ENCODE measurements at places on chromosomes 6 and 20.

GRCh38 chr6:126805861-126806260 lies 312.6 kb upstream of the RSPO3 start:
- no peak for DNase-seq

DNA sequence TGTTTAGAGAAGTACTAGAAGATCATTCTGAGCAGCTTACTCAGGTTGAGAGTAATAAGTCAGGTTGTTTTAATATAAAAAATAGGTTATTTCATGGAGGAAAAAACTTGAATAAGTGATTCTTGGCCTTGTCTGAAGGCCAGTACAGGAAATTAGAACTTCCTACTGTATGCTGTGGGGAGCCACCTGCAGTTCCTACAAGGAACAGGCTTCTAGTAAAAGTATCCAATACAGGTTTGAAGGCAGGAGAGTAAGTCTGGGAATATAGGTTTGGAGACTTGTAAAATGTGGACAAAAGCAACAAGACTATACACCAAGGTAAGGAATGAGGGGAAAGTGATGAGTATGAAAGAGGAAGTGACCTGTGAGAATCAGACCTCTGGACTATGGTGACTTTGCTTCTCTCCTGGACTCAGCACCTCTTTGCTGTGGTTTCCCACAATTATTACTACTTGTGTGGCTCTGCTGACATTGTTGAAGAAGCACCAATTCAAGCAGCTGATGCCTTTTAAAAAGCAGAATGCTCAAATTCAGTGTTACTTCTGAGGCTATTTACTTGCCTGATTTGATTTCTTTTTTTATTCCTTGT lies 278.6 kb downstream of the TBC1D7 start:
- DNase-seq = no peak

- no peak for DNase-seq
These were observed 22.2 kb upstream of the DEFB112 start for GRCh38 chr6:50071921-50072320.

DNA sequence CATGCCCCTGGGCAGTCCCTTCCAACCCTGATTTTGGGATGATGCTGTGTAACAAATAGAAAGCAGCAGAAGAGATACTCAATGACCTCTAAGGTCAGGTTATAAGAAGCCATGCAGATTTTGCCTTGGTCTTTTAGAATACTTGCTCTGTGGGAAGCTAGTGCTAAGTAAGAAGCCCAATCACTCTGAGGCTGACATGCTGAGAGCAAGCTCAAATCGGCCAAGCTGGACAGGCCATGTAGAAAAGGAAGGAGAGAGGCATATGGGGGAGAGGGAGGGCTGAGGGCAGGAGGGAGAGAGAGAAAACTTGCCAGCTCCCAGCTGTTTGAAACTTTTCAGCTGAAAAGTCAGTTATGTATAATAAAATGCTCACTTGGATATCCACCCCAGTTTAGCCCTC lies 1021.6 kb upstream of the MAP3K7 start:
- no peak for DNase-seq

DNA sequence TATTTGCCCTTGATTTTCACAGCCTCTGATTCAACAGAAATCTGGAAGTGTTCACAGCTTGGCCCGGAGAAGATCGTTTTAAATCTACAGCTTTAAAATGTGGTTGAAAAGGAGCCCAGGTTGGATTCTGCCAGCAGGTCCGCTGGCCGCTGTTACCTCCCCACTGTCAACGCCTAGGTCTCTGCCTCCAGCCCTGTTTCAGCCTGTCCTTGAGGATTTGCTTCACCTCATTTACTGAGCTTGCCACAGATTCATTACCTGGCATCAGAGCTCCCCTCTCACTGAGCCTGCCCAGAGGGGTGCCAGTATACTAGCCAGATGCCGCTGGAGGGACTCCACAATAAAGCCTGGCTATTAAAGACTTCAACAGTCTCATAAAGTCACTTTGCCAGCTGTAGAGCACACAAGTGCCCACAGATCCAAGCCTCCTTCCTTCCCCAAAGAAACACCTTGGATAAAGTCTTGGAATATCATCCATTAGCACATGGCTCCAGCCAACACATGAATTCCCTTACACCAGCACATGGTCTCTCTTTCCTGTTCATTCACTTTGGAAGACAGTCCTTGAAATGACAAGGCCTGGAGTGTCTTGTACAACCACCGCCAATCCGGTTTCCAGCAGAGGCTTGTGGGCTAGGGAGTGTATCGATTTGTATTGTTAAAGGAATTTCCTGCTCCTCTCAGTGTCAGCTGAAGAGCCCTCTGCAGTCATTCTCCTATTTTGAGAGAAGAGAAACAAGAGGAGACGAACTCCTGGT lies 9.5 kb upstream of the NR2E1 start:
- no peak for DNase-seq

- no peak for DNase-seq
These were observed 162.7 kb downstream of the GRM4 start for GRCh38 chr6:33983109-33983716.

- no peak for DNase-seq
These were observed 42.6 kb upstream of the DEK start for GRCh38 chr6:18306977-18307376.

- DNase-seq = no peak
These were observed 8.4 kb downstream of the ARFGAP1 start for GRCh38 chr20:63280929-63281545.

DNA sequence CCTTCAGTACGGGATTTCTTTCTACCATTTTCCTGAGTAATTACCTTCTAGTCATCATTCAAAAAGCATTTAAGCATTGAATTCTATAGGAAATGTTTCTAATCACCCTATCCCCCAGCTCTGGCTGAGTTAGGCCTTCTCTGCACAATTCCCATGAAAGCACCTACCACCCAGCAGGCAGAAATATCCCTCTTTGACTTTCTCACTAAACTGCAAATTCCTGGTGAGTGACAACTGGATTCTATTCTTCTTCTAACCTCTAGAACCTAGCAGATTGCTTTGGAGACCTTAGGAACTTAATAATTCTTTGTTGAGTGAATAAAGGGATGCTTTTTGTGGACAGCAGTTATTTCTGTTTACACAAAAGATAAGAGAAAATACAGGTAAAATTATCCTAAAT lies 328.7 kb downstream of the LAMA2 start:
- no peak for DNase-seq

DNA sequence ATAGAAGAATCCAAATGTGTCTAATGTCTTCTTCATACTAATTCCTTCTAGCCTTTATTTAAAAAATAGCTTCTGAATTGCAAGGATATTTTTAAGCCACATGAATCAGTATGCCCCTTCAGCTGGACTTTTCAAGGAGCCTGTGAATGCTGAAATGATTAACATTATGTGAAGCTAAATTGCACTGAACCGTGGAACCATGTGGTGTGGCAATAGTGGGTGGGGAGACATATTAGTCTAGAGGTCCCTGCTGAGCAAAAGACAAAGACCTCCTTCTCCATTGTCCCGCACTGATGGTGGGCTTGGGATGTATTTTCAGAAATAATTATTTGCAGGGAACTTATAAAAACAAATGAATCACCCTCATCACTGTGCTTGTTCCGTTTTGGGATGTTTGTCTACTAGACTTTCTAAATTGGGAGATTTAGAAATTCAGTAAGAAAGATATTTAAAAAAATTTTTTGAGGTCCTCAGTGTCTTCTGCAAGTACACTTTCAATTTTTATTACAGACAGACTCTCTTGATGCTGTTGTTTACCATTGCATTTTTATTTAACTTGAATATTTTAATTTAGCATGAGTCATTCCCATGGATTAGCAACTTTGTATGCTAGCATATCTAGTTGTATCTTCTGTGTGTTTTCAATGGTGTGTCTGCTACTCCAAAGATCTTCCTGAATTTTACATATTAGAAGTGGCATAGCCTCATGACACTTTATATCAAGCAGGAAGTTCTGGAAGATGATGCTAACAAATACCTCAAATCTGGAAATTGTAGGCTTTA lies 238.1 kb downstream of the LAMA2 start:
- DNase-seq = no peak

DNA sequence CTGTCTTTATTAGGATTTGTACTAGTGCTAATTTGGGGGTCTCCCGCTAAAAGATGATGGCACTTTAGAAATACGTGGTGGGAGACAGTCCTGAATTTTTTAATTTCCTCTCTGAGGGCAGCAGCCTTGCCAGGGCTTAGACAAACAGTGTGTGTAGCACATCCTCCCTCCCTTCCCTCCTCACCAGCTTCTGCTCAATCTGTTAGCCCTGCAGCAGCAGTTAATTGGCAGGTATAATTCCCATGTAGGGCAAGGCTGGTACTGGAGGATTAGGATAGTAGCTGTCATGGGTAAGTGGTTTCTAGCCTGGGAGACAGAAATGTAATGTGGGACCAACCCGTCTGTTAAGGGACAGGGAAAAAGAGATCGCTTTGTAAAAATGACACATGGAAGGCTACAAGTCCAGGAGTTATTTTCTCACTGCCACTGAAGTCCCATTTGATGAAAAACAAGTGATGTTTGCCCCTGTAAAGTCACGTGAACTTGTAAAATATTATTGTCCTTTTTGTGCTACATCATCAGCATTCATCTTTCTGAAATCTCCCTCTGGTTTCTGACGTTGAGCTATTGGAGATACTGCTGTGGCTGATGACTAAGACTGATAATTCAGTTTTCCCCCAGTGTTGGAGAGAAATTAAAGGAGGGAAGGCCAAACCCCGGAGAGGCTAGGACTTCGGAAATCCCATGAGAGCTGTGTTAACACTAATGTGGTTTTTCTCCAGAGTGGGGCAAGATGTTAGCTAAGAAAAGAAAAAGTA lies 40.6 kb downstream of the CTNNBL1 start:
- no peak for DNase-seq

DNA sequence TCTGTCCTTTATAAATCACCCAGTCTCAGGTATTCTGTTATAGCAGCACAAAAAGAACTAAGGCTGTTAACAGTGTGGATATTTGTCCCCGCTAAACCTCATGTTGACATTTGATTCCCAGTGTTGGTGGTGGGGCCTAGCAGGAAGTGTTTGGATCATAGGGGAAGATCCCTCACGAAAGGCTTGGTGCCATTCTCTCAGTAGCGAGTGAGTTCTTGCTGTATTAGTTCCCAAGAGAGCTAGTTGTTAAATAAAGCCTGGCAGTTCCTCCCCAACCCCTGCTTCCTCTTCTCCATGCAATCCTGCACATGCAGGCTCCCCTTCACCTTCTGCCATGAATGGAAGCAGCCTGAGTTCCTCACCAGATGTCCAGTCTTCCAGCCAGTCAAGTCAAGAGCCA lies 29.8 kb upstream of the ERVFRD-1 start:
- DNase-seq = no peak

GRCh38 chr6:151577257-151577656 lies 83.4 kb downstream of the CCDC170 start:
- DNase-seq = no peak

- no peak for DNase-seq
These were observed 17.2 kb downstream of the SRPK1 start for GRCh38 chr6:35903679-35904078.

DNA sequence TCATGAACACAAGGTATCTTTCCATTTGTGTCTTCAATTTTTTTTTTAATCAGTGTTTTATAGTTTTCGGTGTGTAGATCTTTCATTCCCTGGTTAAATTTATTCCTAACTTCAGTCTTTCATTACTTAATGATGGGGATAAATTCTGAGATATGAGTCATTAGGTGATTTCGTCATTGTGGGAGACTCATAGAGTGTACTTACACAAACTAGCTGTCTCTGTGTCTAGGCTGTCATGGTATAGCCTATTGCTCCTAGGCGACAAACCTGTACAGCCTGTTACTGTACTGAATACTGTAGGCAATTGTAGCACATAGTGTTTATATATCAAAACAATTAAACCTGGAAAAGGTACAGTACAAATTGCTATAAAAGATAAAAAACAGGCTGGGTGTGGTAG lies 42.1 kb downstream of the SMAP1 start:
- no peak for DNase-seq

GRCh38 chr6:161354276-161354840 lies 80.5 kb upstream of the AGPAT4 start:
- no peak for DNase-seq

- DNase-seq = no peak
These were observed 66.3 kb downstream of the SLX4IP start for GRCh38 chr20:10501402-10501801.

GRCh38 chr20:12166053-12166717 lies 248.5 kb downstream of the BTBD3 start:
- DNase-seq = no peak

GRCh38 chr6:47529734-47530133 lies 52.1 kb downstream of the CD2AP start:
- no peak for DNase-seq

DNA sequence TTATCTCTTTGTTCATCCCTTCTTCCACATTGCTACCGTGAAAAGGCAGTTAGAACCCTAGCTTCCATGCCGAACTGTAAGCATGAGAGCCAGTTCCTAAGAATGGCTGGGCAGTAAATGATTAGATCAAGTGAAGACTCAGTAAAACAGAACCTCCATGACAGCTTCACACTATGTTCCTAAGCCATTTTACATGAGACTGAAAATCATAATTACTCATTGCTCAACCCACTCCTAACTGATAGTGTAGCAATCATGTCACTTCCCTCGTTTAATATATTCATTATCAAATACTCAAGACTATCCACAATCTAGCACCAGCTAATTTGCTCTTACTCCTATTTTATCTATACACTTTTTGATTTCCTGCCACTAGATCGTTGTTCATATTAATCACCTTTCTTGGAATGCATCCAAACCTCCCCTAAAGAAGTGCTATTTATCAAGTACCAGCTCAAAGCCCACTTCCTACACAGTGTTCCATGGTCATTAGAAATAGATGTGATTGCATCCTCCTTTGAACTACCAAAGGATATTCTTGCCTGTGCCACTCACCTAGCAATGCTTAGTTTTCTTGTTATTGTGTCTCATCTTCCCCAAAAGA lies 6.0 kb downstream of the TMEM30A start:
- no peak for DNase-seq

- DNase-seq = no peak
These were observed 8.2 kb upstream of the NTSR1 start for GRCh38 chr20:62700261-62700930.

DNA sequence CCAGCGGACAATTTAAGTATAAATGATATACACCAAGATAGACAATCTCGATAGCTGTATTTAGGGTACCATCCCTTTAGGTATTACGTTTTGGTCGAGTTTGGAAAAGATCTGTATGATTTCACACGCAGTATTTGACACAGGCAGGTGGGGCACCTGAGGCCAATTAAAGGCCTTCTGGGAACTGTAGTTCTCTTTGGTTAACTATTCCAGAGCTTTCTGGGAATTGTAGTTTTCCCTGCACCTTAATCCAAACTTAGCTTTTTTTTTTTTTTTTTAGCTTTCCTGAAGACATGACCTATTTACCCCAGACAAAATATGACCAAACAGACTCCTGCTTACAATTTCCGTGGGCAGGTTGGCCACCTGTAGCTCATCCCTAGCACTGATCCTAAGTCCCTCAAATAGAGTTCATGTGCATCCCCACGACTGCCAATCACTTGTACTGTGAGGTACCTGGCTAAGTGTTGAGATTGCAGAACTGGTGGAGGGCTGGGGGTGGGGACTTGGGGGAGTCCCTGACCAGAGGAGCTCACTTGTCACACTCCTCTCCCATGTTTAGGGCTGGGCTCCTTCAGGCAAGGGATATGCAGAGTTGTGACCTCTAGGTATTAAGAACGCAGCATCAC lies 999 bp upstream of the EHMT2 start:
- no peak for DNase-seq

GRCh38 chr6:134356405-134356804 lies 38.5 kb upstream of the SGK1 start:
- no peak for DNase-seq
